ENCODE measurements at places on chromosomes 5 and 9.
A peak's percentile ranks its signal among the peaks of the same experiment; 100 is the strongest.

DNA sequence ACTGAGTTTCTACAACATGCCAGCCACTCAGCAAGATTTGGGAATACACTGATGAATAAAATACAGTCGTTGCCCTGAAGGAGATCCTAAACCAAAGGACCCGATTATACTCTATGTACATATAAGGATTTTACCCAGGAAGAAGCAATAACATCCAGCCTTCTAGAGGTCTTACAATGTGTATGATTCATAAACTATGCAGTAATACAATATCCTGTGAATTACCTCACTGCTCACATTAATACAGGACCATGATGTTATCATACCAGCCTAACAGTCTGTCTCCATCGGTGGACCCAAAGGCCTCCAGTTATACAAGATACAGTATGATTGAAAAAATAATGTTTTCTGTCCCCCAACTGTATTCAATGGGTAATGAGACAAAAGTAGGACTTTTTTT, 310.5 kb upstream of the TRPM3 start:
- no peak for DNase-seq

DNA sequence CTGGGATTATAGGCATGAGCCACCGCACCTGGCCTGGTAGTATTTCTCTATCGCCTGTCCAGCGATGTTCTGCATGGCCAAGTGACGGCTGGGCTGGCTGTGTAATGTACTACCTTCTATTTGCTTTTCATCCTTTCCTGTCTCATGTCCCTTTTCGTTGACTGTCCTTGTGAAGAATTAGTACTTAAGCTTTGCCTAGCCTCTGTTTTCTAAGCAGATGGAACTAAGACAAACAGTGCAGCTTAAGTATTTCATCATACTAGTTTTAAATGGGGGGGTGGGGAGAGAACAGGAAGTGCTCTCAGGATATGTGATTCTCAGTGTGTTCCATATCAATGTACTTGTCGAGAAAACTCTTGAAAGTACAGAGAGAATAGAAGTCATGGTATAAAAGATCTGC, 31.7 kb upstream of the CCL21 start:
- DNase-seq, result no peak

GRCh38 chr5:92409134-92409533, 1026.0 kb upstream of the ARRDC3 start:
- no peak for DNase-seq

DNA sequence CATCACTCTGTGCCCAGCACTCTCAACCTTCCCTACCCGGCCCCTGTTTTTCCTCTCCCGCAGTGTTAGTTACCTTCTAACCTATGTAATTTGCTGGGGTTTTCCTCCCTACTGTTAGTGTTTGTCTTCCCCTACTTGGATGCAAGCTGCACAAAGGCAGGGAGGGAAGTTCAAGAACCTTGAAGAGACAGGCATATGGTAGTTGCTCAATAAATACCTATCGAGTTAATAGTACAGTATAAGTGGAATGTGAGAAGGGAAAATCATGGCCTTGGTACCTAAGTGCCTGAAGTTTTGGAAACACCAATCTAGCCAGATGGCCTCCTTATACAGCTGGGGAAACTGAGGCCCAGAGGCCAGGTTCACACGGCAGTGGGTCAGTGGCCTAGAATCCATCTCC, 24.2 kb downstream of the PDGFRB start:
- no peak for DNase-seq

DNA sequence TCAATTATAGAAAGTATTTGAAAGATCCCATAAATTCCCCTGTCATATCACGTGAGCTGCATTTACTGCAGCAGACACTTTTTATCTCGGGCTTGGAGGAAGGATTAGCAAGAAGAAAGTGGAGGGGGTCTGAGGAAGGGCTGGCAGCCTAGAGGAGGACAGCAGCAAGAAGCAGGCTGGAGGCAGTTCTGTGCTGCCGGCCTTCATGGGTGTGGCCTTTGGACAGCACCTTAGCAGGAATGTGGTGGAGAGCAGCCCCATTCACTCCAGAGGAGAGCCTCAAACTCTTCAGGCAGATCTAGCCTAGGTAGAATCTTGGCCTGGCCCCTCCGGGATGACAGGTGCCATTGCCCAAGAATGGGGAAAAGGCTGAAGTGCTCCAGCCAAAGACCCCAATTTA, 89.8 kb upstream of the GABRP start:
- no peak for DNase-seq

- DNase-seq, result no peak
Observed at GRCh38 chr9:111175350-111175749, 137.1 kb upstream of the LPAR1 start.

DNA sequence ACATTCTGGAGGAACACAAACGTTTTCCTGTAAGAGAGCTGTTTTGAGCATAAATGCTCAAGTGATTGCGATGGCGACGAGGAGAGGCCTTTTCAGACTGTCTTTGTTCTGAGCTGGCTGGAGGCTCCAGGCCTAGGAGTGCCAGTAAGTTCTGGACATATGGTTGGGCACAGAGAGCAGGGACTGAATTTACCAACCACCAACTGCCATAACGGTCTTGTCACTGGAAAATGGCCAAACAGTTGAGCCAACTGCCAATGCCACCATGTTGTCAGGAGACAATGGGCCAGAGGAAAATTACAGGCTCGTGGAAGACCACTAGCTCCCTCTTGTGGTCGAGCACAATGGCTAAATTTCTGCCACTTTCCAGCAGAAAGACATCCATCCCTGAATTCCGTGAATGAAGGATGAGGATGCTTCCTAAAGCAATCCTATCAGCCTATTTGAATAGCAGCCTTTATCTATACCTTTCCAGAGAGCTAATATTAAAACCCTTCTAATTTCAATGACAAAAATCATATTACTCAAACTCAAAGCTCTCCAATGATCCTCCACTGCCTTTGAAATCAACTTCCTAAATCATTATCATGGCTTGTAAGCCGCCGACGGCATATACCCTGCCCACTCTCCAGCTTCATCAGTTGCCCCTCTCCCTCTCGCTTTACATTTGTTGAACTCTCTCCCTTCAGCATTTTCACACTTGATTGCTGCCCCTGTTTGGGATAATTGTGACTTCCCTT, 66.9 kb upstream of the GLIS3 start:
- peak; percentile 28 for DNase-seq

DNA sequence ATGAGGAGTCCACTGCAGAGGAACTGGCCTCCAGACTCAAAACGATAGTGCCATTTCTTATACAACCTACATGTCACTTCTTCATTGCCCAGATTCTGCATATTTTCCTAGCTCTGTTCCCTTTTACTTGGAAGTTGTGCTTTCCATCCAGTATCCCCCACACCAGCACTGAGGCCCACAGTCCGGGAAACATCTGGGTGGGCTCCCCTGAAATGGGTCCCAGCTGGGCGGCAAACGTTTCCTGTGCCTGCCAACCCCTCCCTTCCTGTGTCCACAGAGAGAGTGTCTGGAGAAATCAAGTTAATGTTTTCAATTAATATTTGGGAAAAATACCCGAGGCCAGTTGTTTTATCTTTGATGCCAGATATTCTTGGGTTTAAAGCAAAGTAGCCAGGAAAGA, 111.8 kb downstream of the COL23A1 start:
- DNase-seq, result no peak

- DNase-seq, result no peak
Observed at GRCh38 chr5:148685520-148686134, 31.3 kb upstream of the HTR4 start.

- DNase-seq, result no peak
Observed at GRCh38 chr9:119963258-119963797, 594.1 kb upstream of the BRINP1 start.

DNA sequence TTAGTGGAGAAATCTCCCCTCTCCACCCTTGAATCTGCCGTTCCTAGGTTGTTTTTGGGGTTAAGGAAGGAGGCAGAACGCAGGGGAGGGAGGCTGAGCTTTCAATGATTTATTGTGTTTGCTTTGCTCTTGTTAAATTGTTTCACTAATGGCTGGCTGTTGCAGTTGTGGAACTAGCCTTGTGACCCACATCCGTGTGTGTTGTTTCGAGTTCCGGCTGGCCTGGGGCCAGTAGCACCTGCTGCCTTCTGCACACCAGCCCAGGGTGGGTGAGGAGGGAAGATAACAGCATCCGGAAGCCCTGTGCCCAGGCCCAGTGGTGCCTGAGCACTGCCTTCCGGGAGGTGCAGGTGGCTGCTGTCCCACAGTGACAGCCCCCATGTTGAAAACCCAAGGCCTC, 3.6 kb downstream of the ERGIC1 start:
- DNase-seq, result no peak

- no peak for DNase-seq
Observed at GRCh38 chr5:23028445-23029021, 175.4 kb upstream of the CDH12 start.

- no peak for DNase-seq
Observed at GRCh38 chr5:176761755-176762154, 48.6 kb upstream of the UNC5A start.

DNA sequence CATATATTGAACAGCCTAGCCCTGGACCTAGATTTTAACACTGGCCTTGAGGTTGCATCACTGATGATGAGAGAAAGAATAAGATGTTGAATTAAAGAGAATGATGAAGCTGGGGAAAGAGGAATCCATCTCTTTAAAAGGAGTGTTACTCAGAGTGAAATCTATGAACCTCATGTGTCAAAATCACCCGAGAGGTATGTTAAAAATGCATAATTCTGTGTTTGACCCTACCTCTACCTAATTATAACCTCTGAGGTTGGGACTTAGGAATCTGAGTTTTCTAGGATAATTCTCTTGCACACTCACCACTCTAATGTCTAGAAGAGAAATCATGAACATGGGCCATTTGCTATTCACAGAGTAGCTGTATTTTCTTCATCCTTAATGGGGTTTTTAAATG, 479.4 kb downstream of the ENC1 start:
- DNase-seq, result no peak

DNA sequence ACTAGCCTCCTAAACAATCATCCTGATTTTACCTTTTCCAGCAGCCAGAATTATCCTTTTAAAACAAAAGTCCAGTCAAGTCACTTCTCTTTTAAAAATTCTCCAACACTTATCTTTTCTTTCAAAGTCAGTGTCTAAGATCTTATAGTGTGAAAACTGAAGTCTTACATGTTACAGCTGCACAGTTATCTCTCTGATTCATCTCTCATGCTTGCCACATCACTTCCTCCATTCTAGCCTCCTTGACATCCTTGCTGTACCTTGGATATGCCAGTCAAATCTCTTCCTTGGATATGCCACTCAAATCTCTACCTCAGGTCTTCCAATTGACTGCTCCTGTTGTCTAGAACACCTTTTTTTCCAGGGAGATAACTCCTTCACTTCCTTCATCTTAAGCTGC, 361.7 kb upstream of the FTMT start:
- no peak for DNase-seq

GRCh38 chr9:114370968-114371320, 16.8 kb downstream of the AKNA start:
- DNase-seq, result no peak

GRCh38 chr5:55708732-55709131, 3.4 kb downstream of the SLC38A9 start:
- no peak for DNase-seq

DNA sequence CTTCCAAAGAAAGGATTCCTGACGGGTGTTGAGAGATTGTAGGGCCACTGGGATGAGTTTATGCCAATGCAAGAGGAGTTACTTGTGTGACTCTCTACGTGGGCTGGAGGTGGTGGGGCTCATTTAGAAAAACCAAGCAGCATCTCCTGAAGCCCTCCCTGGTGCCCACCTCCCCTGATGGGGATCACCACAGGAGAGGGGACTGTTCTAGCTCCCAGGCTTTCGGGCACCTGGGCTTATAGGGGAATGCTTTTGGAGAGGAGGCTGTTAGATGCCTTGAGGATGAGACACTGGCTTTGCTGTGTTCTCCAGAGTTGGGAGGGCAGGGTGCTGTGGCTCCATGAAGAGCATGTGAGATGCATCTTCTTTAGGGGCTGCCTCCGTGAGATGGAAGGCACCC, 65.0 kb downstream of the IRX1 start:
- DNase-seq, result no peak

DNA sequence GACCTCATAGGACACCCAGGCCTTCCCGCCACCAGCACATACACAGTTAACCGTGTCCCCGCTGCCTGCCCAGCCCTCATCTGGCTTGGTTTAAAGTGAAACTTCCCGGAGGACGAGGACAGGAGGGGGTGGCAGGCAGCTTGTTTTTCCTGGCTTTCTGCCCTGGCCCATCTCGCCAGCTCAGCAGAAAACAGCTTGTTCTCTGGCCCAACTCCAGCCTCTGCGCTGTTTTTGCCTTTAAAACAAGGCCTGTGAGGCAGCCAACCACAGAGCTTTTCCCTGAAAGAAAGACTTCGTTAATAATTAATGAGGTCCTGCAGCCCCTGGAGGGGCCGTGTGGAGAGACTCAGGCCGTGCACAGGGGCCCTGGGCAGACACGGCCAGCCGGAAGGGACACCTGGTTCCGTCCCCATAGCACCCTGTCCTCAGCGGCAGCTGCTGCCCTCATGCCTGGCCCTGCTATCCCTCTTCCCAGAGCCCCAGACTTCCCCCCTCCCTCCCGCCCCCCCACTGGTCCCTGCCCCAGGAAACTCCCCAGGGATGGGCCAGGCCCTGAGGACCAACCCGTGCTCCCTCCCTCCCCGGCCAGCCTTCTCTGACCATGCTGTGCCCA, 108.7 kb downstream of the RXRA start:
- DNase-seq, result peak; percentile 95

DNA sequence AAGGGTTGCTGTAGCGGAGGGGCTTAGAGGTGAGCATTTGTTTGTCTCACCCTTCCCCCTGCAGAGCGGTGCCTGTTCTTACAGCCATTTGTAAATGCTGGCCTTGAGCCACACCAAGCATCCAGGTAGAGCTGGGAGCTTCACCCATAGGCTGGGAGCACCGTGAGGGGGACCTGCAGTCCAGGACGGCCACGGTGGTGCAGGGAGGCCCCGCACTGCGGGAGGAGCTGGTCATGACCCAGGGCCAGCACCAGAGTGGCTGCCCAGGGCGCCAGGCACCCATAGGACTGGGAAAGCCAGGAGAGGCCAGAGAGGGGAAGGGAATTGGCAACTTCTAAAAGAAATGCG, 197.3 kb upstream of the ADAMTS16 start:
- no peak for DNase-seq

DNA sequence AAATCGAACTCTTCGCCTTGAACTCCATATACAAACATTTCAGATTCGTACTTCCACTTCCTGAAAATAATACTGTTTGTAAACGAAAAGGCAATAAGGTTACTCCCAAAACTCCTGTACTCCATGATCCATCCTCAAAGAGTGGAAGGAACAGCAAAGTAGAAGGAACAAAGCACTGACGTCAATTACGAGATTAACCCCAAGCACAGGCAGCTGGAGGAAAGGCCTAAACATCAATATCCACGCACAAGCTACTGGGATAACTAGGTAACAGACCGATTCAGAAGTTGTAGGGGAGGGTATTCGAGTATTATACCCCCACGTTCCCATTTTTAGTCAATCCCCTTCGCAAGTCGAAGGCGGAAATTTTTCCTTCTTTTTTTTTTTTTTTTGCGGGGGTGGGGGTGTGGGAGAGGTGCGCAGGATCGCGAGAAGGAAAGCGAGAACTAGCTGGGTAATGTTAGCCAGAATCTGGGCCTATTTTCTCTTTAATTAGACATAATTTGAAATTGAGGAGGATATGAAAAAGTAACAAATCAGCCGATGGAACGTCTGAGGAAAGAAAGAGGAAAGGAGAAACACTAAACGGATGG, 909 bp downstream of the AFF4 start:
- DNase-seq, result peak; percentile 37

Data from HuH-7 (cell line).